ENCODE measurements at places on chromosomes 11 and 22.
A peak's percentile ranks its signal among the peaks of the same experiment; 100 is the strongest.

- no peak overlapping the region for H3K27ac ChIP-seq
- no peaks in the 10 kb centered on the region for H3K36me3 ChIP-seq
- no peak overlapping the region for H3K4me3 ChIP-seq
- ATAC-seq: no peak
Observed at GRCh38 chr11:132638423-132638822, 893.9 kb downstream of the OPCML start.

- no peak for ATAC-seq
- peaks cover 18% of the 10 kb centered on the region for H3K27me3 ChIP-seq
- H3K4me1 ChIP-seq: no peaks in the 10 kb centered on the region
- H3K36me3 ChIP-seq: no peaks in the 10 kb centered on the region
Observed at GRCh38 chr11:94007426-94007825, 13.7 kb upstream of the HEPHL1 start.

- H3K27me3 ChIP-seq: no peaks in the 10 kb centered on the region
- ATAC-seq: peak; percentile 70
- no peak overlapping the region for H3K4me3 ChIP-seq
- peaks cover 7% of the 10 kb centered on the region for H3K4me1 ChIP-seq
Observed at GRCh38 chr11:64686466-64687170, 36.4 kb downstream of the NRXN2 start.

GRCh38 chr11:110097459-110098012 lies 4.3 kb downstream of the ZC3H12C start:
- H3K27me3 ChIP-seq: peaks cover 32% of the 10 kb centered on the region
- no peak for ATAC-seq
- no peak overlapping the region for H3K4me3 ChIP-seq
- H3K27ac ChIP-seq: no peak overlapping the region
- peaks cover 9% of the 10 kb centered on the region for H3K4me1 ChIP-seq

GRCh38 chr22:21755851-21756284 lies 20.3 kb upstream of the YPEL1 start:
- no peak overlapping the region for H3K27ac ChIP-seq
- H3K4me3 ChIP-seq: no peak overlapping the region
- H3K4me1 ChIP-seq: peaks cover 9% of the 10 kb centered on the region

GRCh38 chr11:6646576-6646917 lies 9.1 kb downstream of the DCHS1 start:
- peak; percentile 7 for ATAC-seq
- no peak overlapping the region for H3K27ac ChIP-seq
- no peaks in the 10 kb centered on the region for H3K27me3 ChIP-seq
- H3K36me3 ChIP-seq: no peaks in the 10 kb centered on the region
- H3K4me3 ChIP-seq: no peak overlapping the region

DNA sequence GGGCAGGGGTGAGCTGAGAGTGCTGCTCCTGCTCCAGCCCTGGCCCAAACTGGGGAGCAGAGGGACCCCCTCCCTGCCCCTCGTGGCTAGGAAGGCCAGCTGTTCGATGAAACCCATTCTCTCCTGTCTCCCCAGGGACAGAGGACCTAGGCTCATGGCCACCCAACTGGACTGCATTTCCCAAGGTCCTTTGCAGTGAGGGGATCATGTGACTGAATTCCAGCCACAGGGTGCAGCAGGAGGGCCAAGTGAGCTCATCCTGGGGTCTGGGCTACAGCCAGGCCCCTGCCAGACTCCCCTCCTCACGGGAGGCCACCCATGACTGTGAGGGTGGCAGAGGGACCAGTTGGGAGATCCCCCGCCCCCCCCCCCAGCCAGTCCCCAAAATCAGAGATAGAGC lies 777.6 kb downstream of the TBC1D22A start:
- no peak overlapping the region for H3K27ac ChIP-seq
- no peaks in the 10 kb centered on the region for H3K4me1 ChIP-seq
- no peak overlapping the region for H3K4me3 ChIP-seq
- H3K36me3 ChIP-seq: no peaks in the 10 kb centered on the region

All from activated T-helper 17 cell treated with anti-CD3 and anti-CD28 coated beads, Interleukin-2, amount 50 U/mL, for 72 hours (primary cell).